Melanocyte of skin (primary cell): ENCODE measurements at places on chromosomes 2 and 18. TPM values are rescaled to one million over a fixed set of nuclear protein-coding genes. Genes with fewer than 3 reads are reported as not detected.

Gene UGT1A10
- total RNA-seq, result not detected in 2 replicates

Gene LYPD6
- total RNA-seq, result 1.7 TPM in 2 replicates

Gene NEU4
- total RNA-seq, result not detected in 2 replicates

Gene CCDC68
- under 0.01 TPM in 1 of 2 replicates, not detected in the other for total RNA-seq
